ENCODE measurements at places on chromosomes 3 and 15.

GRCh38 chr3:37730825-37731224 is 130.9 kb upstream of the CTDSPL start:
- no peak for DNase-seq

GRCh38 chr3:71300951-71301393 is 282.6 kb downstream of the FOXP1 start:
- DNase-seq, result no peak

DNA sequence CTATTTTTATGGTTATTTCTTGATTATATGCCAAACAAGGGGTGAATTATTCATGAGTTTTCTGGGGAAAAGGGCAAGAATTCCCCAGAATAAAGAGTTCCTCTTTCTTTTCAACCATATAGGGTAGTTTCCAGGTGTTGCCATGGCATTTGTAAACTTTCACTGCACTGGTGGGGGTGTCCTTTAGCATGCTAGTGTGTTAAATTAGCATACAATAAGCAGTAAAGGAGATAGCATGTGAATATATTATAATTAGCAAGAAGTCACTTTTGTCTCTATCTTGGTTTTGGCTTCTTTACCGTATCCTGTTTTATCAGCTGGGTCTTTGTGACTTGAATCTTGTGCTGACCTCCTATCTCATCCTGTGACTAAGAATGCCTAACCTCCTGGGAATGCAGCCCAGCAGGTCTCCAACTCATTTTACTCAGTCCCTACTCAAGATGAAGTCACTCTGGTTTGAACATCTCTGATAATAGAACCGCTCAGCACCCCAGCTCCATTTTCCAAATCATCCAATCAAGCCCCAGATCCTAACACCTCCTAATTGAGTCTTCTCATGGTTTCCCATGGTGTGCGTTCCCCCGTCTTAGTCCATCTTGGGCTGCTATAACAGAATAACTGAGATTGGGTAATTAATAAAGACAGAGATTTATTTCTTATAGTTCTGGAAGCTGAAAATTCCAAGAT is 3.4 kb upstream of the SELENOT start:
- DNase-seq, result no peak

GRCh38 chr3:119831941-119832371 is 50.1 kb downstream of the NR1I2 start:
- DNase-seq, result no peak

DNA sequence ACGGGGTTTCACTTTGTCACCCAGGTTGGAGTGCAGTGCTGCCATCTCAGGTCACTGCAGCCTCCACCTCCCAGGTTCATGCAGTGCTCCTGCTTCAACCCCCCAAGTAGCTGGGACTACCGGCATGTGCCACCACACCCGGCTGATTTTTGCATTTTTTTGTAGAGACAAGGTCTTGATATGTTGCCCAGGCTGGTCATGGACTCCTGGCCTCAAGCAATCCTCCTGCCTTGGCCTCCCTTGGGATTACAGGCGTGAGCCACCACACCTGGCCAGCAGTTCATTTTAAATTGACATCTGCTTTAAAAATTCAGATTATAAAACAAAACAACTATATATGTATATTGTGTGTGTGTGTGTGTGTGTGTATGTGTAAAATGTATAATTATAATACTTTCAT is 38.3 kb downstream of the CALML4 start:
- DNase-seq, result no peak

Measured in activated gamma-delta T cell (primary cell).